ENCODE measurements at places on chromosomes 1 and 21.

- no peak for DNase-seq
Measured at GRCh38 chr1:230495076-230495475, 68.9 kb upstream of the PGBD5 start.

- DNase-seq, result no peak
Measured at GRCh38 chr1:66261364-66261763, 272.6 kb upstream of the SGIP1 start.

GRCh38 chr21:37253991-37254390, 13.1 kb downstream of the VPS26C start:
- DNase-seq, result no peak

DNA sequence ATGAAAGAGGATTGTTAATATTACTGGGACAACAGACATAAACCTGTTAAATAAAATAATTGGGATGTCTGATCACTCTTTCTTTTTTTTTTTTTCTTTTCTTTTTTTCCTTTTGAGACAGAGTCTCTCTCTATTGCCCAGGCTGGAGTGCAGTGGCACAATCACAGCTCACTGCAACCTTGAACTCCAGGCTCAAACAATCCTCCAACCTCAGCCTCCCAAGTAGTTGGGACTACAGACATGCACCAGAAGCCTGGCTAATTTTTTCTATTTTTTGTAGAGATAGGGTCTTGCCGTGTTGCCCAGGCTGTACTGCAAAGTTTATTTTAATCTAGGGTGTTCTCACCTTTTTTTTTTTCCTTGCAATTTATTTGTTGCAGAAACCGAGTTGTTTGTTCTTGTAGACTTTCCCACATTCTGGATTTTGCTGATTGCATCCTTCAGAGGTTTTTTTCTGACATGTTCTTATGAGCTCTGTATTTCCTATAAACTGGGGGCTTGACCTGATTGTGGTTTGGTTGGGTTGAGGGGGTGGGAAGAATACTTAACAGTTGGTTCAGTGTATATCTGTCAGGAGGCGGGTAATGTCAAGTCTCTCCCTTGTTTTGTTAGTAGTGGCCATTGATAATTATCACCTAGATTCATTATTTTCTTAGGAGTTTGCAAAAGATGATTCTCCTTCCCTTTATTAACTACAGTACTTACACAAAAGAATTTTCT, 125.2 kb downstream of the MAST2 start:
- peak; percentile 58 for DNase-seq

DNA sequence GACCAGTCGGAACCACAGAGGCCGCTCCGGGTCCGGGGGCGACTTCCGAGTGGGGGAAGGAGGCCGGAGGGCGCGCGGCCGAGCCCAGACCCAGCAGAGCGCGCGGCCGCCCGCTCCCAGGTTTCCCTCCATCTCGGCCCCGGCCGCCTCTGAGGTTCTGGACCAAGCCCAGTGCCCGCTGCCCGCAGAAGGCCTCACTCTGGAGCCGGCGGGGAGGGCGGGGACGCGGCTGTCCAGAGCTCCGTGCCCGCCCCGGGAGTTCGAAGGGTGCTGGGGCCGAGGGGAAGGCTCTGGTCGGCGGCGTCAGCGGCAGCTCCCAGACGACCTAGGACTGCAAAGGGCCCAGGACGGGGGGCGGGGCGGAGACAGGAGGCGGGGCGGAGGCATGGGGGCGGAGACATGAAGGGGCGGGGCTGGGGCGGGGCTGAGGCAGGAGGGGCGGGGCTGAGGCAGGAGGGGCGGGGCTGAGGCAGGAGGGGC, 48.0 kb upstream of the SLC19A1 start:
- no peak for DNase-seq

DNA sequence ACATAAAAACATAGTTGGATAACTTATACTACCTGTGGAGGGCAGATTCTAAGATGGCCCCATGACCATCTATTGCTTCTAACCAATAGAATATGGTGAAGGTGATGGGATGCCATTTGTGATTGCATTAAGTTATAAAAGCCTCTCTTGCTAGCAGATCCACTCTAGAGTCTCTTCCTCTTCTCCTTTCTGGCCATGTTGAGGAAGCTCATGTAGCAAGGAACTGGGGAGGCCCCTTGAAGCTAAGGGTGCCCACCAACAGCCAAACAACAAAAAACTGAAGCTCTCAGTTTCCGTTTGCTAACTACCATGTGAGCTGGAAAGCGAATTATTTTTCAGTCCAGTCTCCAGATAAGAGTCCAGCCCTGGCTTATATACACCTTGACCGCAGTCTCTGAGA, 16.0 kb upstream of the AGO1 start:
- DNase-seq, result no peak

DNA sequence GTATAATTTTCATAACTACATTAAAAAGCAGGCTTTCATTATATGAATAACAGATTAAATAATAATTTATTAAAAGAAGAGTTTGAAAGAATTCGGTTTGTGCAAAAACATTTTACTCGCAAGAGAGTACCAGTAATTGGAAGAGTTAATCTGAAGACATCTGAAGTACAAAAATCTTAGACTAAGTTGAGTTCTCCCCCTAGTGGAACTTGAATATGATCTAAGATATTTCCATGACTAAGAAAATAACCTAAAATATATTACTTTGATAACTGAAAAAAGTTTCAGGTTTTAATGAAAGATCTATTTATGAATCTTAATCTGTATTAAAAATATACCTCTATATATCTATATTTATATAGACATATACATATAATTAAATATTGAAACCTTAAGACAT, 112.5 kb upstream of the GFI1 start:
- DNase-seq, result peak; percentile 7

DNA sequence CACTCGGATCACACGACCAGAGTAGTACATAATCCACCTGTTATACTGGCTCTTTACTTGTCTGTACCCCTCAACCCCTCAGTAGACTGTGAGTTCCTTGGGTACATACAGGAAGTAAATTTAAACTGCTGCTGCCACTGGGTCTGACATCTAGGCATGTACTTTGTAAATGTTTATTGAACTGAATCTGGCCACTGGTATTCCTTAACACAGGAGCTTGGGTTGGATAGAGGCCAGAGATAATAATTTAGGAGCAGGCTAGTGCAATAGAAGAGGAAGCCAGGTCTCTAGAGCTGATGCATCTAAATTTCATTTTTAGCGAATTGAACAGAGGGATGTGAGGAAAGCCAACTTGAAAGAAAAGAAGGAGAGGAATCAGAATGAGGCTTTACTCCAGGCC, 12.4 kb downstream of the TTC4 start:
- DNase-seq, result no peak

GRCh38 chr1:63264161-63264560, 58.2 kb upstream of the FOXD3 start:
- peak; percentile 21 for DNase-seq

DNA sequence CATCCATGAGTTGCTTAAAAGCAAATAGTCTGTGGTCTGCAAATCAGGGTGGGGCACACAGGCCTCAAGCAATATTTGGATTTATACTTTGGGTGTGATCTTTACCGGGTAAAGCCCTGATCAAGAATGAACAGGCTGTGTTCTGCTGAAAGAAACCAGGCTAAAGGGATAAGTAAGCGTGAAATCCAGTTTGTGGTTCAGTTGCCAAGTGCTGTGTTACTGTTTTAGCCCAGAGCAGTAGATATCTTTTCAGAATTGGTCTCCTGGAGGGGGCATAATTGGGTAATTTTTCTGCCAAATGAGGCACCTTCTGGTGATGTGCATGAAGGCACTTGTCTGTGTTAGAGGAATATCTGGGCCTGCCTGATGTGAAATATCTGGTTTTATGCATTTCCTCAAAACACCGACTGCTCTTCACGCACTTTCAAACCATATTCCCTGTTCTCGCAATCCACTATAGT, 21.4 kb downstream of the AIM2 start:
- no peak for DNase-seq

GRCh38 chr1:204288021-204288588, 71.6 kb downstream of the PLEKHA6 start:
- DNase-seq, result no peak

GRCh38 chr1:148166558-148167492, 14.7 kb upstream of the NBPF11 start:
- DNase-seq, result no peak

- peak; percentile 74 for DNase-seq
Measured at GRCh38 chr1:174626031-174627025, 178.6 kb downstream of the GPR52 start.

- no peak for DNase-seq
Measured at GRCh38 chr1:159943278-159943640, 2.2 kb downstream of the IGSF9 start.

GRCh38 chr21:27693376-27693775, 726.5 kb upstream of the ADAMTS5 start:
- DNase-seq, result peak; percentile 68

DNA sequence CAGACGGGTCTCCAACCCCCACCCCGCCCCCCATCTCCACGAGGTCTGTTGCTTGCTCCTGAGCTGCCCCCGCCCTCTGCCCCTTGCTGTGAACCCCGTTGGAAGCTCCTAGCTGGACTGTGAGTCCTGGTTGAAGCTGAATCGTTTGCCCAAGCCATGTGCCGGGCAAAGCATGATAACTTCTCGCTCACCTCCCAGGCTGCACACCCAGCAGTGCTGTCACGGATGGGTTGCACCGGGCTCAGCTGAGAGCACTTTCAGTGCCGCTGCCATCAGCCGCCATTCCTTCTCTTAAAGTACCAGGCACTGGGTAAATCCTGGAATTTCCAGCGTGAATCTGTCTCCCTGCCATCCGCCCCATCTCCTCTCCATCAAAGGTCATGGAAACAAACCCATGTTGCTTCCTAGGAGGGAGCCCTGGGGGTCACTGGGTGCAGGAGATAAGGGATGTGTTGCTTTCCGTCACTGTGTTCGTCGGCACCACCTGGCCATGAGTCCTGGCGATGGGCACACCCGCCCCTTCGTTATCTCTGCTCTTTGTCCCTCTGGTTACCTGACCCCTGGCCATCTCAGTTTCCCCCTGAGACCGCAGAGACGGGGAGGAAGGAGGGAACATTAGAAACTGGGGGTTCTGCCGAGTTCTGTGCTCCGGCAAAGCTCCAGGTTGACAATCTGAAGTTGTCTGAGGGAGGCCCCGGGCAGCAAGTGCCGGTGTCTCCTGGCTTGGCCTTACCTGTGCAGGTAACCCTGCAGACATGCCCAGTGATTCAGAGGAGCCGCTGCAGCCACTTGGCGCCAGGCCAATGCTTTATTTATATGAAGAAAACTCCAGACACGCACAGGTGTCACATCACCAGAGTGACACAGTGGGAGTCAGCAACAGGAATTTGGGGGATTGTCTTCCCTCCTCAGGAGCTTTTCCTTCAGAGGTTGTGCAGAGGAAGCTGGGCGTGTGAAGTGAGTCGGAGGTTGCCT, 2.7 kb downstream of the PDE9A start:
- DNase-seq, result no peak

Measured in HT1080 (cell line).